ENCODE measurements at places on chromosomes 11 and 22.

DNA sequence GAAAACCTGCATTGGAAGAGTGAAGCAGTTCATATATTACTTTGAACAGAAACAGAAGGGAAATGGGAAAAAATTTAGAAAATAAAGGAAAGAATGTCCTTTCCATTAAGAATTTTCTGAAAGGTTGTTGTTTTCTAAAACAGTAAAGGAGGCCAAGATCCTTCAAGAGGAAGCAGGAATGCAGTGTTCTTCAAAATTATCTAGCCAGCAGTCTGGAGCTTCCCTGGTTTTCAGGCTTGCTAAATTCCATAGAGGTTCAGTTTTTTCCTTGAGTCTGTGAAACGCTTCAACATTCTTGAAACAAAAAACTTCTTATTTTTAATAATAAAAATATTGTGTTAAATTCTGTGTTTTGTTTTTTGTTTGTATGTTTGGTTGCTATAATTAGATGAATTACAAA, 189.0 kb upstream of the ANO3 start:
- DNase-seq: no peak
- no peak overlapping the region for H3K4me3 ChIP-seq
- H3K27ac ChIP-seq: no peak overlapping the region
- H3K4me1 ChIP-seq: no peaks in the 10 kb centered on the region
- H3K27me3 ChIP-seq: no peaks in the 10 kb centered on the region
- no peaks in the 10 kb centered on the region for H3K36me3 ChIP-seq

DNA sequence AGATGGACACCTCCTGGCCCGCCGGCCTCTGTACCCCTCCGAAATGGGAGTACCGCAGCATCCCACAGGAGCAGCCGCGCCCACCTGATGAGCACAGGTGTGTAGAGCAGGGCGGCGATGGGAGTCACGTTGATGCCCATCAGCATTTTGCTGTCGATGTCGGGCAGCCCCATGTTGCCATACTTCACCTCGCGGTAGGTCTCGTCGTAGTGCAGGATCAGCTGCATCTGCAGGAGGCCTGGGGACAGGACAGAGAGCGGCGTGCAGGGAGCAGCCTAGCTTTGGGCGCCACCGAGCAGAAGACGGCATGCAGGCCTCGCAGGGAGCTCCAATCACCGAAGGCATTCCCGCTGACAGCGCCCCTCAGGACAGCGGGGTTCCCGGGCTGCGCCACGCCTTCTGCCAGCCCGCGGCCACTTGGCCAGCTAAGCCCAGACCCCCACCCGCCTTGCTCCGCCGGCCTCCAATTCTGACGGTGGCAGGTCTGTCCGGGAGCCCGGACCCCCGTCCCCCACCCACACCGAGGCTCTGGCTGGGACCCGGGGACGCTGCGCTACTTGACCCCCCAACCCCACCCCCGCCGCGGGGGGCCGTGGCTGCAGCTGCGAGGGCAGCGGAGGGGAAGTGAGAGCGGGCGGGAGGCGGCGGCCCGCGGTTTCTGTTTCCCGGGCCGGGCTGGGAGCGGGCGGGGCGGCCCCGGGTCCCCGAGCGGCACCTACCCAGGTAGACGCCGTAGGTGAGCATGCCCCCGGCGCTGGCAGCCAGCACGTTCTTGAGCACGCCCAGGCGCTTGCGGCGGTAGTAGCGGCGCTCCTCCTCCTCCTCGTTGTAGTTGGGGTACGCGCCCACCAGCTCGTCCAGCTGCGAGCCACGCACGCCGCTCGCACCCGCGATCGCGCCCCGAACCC, 705 bp downstream of the UNC93B1 start:
- peak overlapping the region; percentile 48 for H3K4me3 ChIP-seq
- H3K36me3 ChIP-seq: no peaks in the 10 kb centered on the region
- H3K4me1 ChIP-seq: peaks cover 58% of the 10 kb centered on the region
- no peaks in the 10 kb centered on the region for H3K27me3 ChIP-seq
- DNase-seq: peak; percentile 86

DNA sequence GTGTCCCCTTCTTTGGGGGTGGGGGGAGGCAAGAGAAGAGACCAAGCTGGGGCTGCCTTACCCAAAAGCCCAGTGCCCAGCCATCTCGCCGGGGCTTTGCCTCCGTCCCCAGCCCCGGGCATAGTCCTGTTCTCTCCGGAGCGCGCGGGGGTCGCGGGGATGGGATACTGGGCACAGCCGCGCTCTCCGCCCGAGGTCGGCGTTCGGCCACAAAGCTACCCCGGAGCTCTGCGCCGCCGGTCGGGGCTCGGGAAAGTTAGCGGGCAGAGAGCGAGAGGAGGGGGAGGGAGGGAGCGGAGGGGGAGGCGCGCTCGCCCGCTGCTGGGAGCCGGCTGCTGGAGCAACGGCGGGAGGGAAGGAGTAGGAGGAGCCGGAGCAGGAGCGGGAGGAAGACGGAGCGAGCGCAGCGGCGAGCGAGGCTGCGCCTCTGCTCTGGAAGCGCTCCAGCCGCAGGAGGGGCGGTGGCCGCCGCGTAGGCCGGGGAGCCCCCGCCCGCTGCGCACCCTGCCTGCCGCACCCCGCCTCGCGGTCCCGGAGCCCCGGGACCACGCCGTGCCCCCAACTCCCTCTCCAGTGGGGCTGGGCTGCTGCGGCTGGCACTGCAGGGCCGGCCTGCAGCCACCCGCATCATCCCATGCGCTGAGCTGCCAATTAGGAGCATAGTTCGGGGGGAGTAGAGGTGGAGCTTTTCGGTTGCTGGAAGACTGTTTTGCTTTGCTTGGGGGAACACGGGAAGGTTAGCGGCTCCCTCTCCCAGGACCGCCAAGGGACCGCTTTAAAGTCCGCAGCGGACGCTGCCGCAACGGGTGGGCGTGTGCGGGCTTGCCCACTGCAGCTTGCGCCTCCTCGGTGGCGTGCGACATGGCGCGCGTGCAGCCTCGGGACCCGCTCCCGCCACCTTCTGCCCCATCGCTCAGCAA, at the start of gene SCN4B:
SCN4B (minus strand) TSS at position 272 of the 920 bp plus-strand sequence; CDS start at position 122, 150 bp downstream.
- peak within 1 kb of the TSS; percentile 12 for H3K4me3 ChIP-seq
- H3K36me3 ChIP-seq: no peaks in the 10 kb centered on the region
- DNase-seq: no peak
- no peaks in the 10 kb centered on the region for H3K27me3 ChIP-seq
- peaks cover 12% of the 10 kb centered on the region for H3K4me1 ChIP-seq

- no peaks in the 10 kb centered on the region for H3K27me3 ChIP-seq
- no peak for DNase-seq
- H3K36me3 ChIP-seq: peaks cover 64% of the 10 kb centered on the region
- peaks cover 14% of the 10 kb centered on the region for H3K4me1 ChIP-seq
- H3K4me3 ChIP-seq: no peak overlapping the region
- H3K27ac ChIP-seq: no peak overlapping the region
Observed at GRCh38 chr11:126265811-126266210, 2.9 kb downstream of the SRPRA start.

- DNase-seq: no peak
- H3K36me3 ChIP-seq: no peaks in the 10 kb centered on the region
- no peak overlapping the region for H3K4me3 ChIP-seq
- no peaks in the 10 kb centered on the region for H3K27me3 ChIP-seq
- H3K4me1 ChIP-seq: peaks cover 8% of the 10 kb centered on the region
Observed at GRCh38 chr11:117430293-117430955, 102.8 kb downstream of the CEP164 start.
